Amniotic epithelial cell (primary cell): ENCODE measurements at places on chromosomes 2 and 18.
A peak's percentile ranks its signal among the peaks of the same experiment; 100 is the strongest.

- DNase-seq = peak; percentile 43
Observed at GRCh38 chr2:85811180-85812093, 57.6 kb downstream of the ATOH8 start.

GRCh38 chr2:119856469-119856901, 96.8 kb downstream of the PTPN4 start:
- no peak for DNase-seq

GRCh38 chr18:55141318-55141717, 182.1 kb upstream of the CCDC68 start:
- DNase-seq = no peak

GRCh38 chr2:203463266-203463678, 71.8 kb downstream of the RAPH1 start:
- no peak for DNase-seq
